Fibroblast of upper back skin (primary cell): ENCODE measurements at places on chromosomes 4 and X.

DNA sequence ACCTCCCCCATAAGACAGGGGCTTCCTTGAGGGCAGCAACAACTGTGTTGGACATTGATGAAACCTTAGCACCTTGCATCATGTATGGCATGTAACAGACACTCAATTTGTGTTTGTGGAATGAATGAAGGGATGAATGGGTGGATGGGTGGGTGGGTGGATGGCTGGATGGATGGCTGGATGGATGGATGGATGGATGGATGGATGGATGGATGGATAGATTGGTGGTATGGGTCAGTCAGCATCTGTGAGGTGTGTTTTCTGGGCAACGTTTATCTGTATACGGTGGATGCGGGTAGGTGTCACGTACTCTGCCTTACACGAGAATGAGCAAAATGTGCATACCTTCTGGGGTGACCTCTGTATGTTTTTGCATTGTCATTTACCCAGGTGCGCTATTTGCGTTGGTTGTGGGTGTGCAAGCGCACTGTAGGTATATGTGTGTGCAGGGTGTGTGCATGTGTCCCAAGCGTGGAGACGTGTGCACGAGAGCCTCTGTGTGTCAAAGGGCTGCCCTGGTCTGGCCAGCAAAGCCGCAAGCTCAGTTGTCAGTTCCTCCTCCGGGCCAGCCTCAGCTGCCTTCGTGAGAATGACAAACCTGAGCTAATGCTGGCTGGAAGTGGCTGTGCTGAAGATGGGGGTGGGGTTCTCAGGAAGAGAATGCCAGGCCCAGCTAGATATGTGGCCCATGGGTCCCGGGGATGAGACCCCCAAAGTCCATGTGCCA lies 26.5 kb downstream of the ELF4 start:
- DNase-seq: no peak

DNA sequence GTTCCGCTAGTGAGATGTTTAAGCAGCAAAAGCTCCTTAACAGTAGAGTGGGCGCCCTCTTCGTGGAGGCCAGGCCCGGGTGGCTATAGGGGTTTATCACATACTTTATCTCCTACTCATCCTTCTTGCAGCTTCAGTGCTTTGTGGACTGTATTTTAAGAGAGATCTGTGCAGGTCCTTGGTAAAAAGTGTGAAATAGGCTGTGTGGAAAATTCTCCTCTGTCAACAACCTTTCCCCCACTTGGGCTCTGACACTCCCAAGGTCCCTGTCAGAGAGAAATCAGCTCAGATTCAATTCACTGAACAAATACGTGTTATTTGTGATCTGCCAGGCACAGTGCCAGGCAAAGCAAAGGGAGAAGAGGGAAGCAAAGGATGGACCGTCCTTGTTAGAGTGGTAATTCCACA lies 214.3 kb upstream of the PPARGC1A start:
- peak; percentile 59 for DNase-seq

DNA sequence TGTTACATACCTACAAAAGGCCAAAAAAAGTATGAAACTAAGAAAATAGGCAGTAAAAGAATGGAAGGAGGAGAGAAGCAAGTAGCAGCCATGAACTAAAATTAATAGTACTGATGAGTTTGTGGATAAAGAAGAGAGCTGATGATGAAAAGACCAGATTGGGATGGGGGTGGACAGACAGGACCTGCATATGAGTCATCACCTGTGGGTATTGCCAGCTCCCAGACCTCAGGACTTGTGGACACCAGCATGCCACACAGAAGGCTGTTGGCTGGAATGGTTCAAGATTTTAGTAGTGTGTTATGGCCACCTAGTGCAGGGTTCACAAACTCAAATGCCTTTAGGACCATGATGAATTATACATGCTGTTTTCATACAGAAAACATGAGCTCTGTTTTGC lies 58.9 kb downstream of the ARX start:
- peak; percentile 8 for DNase-seq

DNA sequence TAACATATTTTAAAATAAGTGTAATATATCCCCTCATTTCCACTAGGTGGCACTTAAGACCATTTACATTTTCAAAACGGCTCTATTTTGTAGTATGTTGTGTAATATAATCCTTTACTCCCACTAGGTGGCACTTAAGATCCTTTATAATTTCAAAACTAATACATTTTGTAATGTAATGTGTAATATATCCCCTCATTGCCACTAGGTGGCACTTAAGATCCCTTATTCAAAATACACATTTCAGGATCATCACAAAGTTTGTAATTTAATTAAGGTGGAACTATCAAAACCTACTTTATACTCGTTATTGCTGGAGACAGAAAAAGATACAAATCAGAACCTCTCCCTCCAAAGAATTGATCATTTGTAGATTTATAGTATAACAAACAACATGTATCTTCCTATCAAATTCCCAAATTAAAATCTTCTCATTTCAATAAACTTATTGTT lies 132.5 kb downstream of the ARHGAP6 start:
- DNase-seq: peak; percentile 76

DNA sequence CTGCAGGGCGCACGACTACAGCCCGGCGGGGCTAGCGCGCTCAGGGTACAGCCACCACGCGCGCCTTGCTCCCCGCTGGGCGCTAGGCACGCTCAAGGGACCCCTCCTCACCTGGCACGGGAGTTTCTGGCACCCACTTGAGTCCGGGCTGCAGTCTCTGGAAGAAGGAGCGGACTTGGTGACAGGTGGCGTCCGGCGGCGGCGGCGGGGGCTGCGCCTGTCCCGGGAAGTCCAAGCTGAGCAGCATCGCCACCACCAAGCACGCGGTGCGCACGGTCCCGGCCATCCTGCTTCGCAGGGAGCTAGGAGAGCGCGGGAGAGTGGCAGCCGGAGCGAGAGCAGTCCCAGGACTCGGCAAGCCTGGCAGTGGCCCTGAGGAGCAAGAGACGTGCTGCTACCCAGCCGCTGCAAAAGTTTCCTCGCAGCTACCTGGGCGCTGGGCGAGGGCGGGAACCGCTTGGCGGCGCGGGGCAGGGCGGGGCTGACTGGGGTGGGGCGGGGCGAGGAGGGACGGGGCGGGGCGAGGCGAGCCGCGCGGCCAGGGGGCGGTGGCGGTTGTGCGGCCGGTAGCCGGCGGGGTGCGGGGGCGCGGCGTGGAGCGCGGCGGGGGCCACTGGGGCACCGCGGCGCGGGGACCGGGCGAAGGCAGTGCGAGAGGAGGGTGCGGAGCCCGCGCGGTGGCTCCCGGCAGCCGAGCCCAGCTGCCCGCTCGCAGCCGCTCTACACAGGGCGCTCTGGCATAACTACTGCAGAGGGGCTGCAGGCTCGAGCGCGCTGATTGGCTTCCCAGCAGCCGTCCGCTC lies at the start of gene GPC3:
Gene GPC3 (minus strand): TSS at position 431 of the 803 bp plus-strand sequence.
- DNase-seq: peak; percentile 43

DNA sequence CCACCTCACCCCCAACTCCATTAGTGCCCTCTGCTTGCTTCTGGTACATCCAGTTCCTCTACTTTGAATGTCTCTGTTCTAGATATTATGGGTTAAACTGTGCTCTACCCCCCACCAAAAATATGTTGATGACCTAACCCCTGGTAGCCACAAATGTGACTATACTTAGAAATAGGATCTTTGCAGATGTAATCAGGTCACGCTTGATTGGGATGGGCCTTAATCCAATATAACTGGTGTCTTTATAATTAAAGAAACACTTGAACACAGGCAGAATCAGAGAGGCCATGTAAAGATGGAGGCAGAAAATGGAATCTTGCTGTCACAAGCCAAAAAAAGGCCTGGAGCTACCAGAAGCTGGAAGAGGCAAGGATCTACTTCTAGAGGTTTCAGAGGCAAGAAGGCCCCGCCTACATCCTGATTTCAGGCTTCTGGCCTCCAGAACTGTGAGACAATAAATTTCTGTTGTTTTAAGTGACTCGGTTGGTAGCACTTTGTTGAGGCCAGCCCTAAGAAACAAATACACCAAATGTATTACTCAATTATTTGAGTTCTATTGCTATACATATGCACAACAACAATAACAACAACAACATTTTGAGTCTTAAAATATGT lies 220.0 kb downstream of the PPP3CA start:
- DNase-seq: no peak

GRCh38 chr4:144355811-144356757 lies 215.6 kb upstream of the GYPA start:
- DNase-seq: peak; percentile 100
